ENCODE measurements at places on chromosomes 6 and 20.

DNA sequence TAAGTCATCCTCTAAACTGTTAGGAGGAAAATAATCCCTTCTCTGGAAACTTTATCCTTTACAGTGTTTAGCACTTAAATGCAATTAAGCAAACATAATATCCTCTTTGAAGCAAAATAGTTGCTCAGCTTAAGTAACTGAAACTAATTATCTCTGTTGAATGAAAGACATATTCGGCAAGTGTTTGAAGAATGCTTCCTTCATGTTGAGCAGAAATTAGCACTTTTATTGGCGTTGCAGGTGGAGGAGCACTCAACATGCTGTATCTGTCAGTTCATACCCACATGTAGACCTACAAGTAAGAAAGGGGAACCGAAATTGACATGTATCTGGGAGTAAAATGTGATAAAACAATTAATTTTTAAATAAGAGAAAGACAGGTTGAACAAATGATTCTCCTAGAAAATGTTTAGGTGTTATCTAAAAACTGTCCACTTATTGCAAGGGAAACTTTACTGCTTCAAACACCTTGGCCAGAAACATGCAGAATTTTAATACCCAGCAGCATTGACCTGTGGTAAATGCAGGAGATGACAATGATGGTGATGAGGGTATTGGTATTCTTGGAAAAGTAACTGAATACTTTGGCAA, 987.0 kb upstream of the MAP3K7 start:
- DNase-seq = no peak

- DNase-seq = no peak
Observed at GRCh38 chr6:15622045-15622740, 40.6 kb downstream of the DTNBP1 start.

DNA sequence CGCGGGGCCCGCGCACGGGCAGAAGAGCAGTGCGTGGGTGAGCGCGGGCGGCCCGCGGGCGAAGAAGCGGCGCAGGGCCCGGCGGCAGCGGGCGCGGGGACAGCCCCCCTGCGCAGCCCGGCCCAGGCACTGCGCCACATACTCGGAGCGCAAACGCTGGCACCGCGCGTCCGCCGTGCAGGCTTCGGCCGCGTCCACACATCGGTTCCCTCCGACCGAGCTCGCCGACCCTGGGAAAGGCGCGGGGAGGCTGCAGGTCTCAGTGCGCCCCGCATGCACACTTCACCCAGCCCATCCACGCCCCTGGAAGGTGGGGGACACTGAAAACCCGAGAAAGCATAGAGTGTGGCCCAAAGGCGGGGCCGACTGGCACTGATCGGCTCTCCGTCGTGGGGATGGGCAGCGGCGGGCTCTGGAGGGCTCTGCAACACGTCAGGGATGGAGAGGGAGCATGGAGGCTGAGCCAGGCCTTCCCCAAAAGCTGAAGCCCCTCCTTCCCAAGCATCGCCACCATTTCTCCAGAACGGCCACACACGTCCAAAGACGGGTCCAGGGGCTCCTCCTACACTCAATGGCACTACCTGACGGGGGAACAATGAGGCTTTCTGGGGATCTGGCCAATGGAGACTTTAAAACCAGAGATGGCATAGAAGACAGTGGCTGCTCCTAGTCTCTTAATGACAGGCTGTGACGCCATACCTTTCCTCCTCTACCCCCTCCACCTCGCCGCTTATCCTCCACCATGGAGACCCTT, 2.0 kb downstream of the GFRA4 start:
- no peak for DNase-seq

DNA sequence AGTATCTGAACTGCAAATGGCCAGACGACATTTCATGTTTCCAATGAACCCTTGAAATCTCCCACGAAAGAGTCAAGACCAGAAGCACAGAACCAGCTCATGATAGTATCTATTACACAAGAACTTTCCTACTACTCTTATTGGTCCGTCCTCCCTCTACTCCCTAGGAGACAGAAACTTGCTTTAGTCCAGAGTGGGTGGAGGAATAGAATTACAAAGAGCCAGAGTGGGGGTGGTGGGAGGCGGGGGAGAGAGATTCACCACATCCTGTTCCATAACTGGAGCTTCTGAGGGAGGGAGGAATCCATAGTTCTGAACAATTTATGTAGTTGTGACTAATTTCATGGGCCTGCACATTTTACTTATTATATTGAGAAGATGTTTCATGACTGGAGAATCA, 18.5 kb upstream of the WFDC10A start:
- no peak for DNase-seq

- DNase-seq = no peak
Observed at GRCh38 chr6:9197726-9198125, 762.4 kb upstream of the SLC35B3 start.

GRCh38 chr6:95866732-95867131, 149.0 kb upstream of the FUT9 start:
- DNase-seq = no peak

DNA sequence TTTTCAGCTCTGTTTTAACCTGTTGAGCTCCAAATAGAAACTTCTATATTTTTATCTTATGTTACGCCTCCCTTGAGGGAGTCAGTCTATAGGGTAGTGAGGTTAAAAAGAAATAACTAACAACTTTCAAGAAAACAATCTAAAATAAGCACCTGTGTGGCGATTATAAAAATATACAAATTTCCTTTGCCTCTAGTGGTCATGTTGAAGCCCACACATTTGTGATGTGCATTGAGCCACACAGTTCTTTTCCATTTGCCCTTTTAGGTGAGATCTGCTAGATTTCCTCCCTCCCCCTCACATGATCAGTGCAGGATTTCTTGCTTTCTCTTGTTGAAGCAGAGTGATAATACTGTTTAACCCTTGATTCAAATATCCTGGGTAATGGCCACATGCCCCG, 84.2 kb downstream of the MYB start:
- DNase-seq = no peak

- no peak for DNase-seq
Observed at GRCh38 chr6:71351190-71351589, 62.6 kb downstream of the OGFRL1 start.

DNA sequence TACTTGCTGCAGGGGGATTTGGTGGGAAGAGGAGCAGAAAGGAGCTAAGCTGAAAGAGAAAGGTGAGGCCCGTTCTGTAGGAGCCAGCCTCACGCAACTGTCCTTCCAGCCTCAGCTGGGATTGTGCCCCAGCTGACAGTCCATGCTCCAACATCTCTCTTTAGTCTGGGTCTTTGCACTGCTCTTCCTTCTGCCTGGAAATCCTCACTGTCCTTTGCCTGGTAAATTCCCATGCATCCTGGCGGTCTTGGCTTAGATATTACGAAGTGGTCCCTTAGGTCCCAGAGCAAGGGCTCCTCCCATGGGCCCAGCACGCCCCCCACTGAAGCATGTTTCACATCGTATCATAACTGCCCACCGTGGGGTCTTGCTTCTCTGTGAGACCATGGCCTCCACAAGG, 52.2 kb downstream of the FGD2 start:
- no peak for DNase-seq

- DNase-seq = no peak
Observed at GRCh38 chr6:5036269-5036668, 32.4 kb upstream of the RPP40 start.

GRCh38 chr6:161265554-161265953, 8.3 kb downstream of the AGPAT4 start:
- no peak for DNase-seq
